ENCODE measurements at places on chromosomes 11 and 22. TPM values are rescaled to one million over a fixed set of nuclear protein-coding genes. Genes with fewer than 3 reads are reported as not detected.

GRCh38 chr11:123482218-123482617 lies 52.1 kb downstream of the GRAMD1B start:
- DNase-seq = no peak

GRCh38 chr22:27684901-27685300 lies 116.7 kb downstream of the MN1 start:
- no peak for DNase-seq

LIF gene
- 0.90 TPM for polyA plus RNA-seq

NCF4 gene
- polyA plus RNA-seq = 4.5 TPM

DNA sequence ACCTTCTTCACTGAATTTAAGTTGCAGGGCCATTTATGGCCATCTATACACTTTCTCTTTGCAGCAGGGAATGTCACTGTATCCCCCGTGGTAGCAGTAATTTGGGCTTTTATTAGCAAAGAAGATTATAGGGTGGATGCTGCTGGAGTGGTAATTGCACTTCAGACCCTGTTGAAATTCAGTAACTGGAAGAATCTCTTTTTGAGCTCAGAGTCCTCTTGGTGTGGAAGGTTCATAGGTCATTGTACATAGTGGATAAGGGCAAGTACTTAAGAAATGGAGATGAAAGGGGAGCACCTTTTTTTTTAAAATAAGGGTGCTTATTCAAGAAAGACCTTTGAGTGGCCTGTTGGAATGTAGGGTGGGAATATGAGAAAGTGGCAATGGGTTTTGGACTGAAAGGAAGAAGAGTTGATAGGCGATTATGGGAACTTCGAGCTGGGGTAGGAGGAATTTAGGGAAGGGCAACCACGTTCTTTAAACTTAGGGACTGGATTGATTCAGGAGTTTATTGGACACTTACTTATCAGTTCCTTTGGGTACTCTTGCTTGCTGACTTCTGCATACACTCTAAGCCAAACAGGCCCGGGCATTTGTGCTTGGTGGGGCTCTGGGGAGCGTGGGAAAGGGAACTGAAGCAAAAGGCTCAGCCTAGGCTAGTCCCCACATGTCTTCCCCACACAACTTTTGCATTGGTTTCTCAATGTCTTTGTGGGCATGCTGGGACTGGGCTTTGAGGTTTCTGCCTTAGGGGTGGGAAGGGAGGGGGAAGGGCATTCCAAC lies 26.5 kb downstream of the CTNND1 start:
- no peak for DNase-seq

Measured in hindlimb muscle (tissue), 1 donor.